Activated CD8-positive, alpha-beta memory T cell treated with anti-CD3 and anti-CD28 coated beads, Interleukin-2, amount 50 U/mL, for 48 hours (primary cell): ENCODE measurements at places on chromosomes 7 and 10.
A peak's percentile ranks its signal among the peaks of the same experiment; 100 is the strongest.

DNA sequence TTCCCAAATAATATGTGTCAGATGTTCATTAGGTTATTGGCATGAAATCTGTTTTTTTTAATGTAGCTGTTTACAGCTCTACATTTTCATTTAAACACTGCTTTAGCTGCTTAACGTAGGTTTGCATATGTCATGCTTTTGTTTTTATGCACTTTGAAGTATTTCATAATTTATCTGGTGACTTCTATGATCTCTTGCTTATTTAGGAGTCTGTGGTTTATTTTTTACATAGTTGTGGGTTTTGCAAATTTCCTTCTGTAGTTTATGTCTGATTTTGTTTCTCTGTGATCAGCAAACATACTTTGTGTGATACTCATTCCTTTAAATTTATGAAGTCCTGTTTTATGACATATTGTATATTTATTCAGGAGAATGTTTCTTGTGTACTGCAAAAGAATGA is 606.5 kb upstream of the PFKP start:
- no peak for DNase-seq

- no peak for DNase-seq
Measured at GRCh38 chr7:124411796-124412195, 353.8 kb downstream of the GPR37 start.

GRCh38 chr10:79402951-79403350 is 42.5 kb downstream of the ZCCHC24 start:
- no peak for DNase-seq

GRCh38 chr10:79292026-79292766 is 55.1 kb upstream of the PPIF start:
- no peak for DNase-seq

DNA sequence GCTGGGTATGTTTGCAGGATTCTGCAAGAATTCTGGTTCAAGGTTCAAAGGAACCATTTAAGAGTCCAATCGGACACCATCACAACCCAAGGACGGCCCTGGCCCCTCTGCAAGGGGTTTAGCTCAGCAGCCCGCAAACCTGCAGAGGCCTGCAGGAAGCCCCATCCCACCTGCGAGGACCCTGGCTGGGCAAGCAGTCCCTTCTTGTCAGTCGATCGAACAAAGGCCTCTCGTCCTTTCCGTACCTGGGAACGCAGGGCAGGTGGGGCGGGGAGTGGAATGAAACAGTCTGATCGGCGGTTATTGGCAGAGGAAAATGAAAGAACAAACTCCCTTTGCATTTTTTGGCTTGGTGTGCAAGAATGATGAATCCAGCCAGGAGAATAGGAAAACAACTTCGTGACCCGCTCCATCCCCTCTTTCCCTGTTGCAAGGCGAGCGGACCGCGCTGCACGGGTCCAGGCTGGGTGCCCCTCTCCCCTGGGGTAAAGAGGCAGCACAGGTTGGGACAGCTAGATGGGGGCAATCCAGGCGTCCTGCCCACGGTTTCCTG is 73.7 kb downstream of the INSIG1 start:
- DNase-seq = no peak

DNA sequence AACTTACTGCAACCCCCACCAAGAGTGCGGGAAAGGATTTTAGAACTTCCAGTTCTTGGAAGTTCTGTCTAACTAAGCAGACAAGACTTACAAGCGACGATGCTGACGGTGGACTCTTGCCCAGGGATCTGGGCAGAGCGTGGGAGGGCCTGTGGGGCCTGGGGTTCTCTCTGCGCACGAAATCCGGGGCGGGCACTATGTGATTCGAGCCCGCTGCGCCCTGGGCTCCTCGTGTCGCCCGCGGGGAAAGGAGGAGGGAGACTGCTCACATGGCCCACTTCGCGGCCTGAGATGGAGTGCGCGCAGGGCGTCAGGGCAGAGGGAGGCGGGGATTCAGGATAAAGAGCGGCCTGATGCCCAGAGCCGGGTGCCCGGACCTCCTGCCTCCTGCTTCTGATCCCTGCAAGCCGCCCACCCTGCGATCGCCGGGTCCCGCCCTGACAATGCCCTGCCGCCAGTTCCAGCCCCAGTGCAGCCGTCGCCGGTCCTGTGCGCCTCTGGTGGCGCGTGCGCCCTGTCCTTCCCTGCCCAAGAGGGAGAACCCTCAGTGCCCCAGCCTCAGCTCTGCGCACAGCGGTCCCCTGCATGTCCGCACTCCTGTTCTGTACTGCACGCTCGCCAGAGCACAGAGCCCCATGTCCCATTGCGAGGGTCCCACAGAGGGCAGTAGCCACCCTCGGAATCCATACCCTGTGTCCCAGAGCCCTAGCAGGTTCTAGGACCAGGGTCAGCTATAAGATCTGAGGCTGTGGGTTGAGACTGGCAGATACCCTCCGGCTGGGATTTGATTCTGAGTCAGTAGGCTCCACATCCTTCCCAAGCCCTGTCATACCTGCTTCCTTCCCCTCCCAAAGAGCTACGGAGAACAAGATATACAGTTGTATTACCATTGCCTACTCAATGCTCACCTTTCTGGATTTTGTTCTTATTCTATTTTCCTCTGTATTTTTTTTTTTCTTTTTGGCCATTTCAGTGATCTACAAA is 99.4 kb upstream of the TMEM106B start:
- DNase-seq = peak; percentile 55

- no peak for DNase-seq
Measured at GRCh38 chr10:87090779-87091178, 3.9 kb downstream of the GLUD1 start.

- DNase-seq = no peak
Measured at GRCh38 chr7:93013446-93014061, 104.2 kb downstream of the SAMD9 start.

GRCh38 chr7:120190109-120190508 is 82.9 kb upstream of the KCND2 start:
- DNase-seq = no peak

GRCh38 chr10:13827076-13827797 is 240.5 kb downstream of the PRPF18 start:
- DNase-seq = no peak

- no peak for DNase-seq
Measured at GRCh38 chr7:93765475-93765874, 125.1 kb downstream of the TFPI2 start.

- DNase-seq = peak; percentile 18
Measured at GRCh38 chr10:70085975-70086613, 33.4 kb downstream of the MACROH2A2 start.

DNA sequence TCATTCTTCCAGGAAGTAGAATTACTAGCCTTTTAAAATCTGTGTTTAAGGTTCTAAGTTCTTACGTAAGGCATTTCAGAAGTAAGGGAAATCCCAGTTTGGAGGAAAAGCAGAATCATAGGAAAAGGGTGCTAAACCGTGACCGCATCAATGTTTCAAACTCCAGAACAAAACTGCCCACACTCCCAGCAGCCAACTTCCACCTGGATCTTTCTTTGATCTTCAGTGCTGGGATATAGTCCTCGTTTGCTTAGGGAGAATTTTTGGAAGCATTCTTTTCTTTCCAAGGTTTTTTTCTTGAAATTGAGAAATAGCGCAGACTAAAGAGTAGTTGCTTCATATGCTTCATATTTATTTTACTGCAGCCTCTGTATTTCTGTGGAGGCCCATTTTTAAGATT is 8.9 kb downstream of the PROSER2 start:
- no peak for DNase-seq

DNA sequence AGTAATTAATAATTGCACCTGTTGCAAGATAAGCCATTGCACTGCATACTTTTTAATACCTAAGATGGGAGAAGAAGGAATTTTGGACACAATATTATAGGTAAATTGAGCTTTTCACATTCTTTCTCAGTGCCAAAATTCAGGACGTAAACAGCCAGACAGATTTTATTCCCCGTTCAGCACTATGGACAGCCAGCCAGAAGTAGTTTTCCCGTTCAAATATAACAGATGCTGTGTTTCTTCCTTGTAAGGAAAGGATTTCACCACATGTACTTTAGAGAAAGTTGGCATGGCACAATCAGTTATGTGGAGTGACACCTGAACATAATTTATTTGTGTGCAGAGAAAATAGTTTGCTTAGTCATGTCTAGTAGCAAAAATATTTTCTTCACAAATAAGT is 34.8 kb downstream of the SEMA3E start:
- DNase-seq = no peak

GRCh38 chr7:99326408-99326782 is 697 bp downstream of the ARPC1A start:
- DNase-seq = no peak

GRCh38 chr7:113202284-113202683 is 83.9 kb upstream of the SMIM30 start:
- no peak for DNase-seq

DNA sequence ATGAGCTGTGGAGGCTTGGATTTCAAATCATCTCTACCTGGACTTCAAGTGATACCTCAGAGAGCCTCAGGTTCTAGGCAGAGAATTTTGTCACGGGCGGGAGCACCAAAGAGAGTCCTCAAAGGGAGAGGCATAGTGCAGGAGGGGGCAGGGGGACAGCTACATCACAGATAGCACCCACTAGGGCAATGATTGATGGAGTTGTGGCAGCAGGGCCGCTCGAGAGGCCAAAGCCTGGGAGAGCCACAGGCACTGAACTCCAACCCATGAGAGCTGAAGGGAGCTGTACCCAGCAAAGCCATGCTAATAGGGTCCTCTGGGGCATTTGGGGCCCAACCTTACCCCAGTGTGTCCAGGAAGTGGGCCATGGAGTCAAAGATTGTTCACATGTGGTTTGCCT is 232.0 kb upstream of the PCDH15 start:
- no peak for DNase-seq

DNA sequence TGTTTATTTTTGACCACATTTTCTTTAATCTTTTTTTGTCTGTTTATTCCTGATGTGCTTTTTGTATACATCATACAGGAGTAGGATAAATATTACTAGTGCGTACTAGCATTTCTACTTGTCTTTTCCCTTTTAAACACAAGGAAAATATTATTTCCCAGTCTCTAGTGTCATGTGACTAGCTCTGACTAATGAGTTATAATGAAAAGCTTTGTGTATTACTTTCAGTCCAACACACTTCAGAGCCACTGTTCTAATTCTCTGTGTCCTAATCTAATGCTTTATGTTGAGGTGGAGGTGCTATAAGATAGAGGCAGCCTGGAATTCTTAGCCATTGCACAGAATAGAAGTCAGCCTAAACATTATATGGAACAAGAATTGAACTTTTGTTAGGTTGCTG is 65.0 kb upstream of the RAB18 start:
- no peak for DNase-seq

- DNase-seq = no peak
Measured at GRCh38 chr7:100267648-100268047, 39.9 kb upstream of the SPDYE3 start.

- DNase-seq = peak; percentile 12
Measured at GRCh38 chr10:131186547-131187253, 124.8 kb downstream of the TCERG1L start.

- DNase-seq = no peak
Measured at GRCh38 chr10:126124668-126125349, 228.4 kb downstream of the FANK1 start.

GRCh38 chr7:2702594-2702957 is 14.6 kb downstream of the AMZ1 start:
- no peak for DNase-seq

DNA sequence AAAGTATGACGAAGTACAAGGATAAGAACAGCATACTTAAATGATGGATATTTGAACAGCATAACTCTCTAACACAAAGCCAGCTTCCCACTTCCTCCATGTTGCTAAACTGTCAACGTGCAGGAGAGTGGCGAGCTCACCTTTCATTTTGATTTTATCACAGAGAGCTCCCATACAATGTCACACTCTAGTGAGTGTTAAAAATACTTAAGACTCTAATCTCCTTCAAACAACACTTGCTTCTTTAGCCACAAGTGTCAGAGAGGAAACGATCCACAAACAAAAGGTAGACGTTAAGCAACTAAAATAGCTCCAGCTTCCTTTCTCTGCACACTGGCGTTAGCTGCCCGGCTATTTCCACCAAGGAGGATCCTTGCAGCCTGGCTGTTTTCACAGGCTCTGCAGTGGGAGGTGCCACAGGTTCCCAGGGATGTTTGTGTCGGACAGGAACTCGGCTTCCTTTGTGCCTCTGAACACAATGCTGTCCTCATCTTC is 194.6 kb downstream of the COBL start:
- DNase-seq = no peak

DNA sequence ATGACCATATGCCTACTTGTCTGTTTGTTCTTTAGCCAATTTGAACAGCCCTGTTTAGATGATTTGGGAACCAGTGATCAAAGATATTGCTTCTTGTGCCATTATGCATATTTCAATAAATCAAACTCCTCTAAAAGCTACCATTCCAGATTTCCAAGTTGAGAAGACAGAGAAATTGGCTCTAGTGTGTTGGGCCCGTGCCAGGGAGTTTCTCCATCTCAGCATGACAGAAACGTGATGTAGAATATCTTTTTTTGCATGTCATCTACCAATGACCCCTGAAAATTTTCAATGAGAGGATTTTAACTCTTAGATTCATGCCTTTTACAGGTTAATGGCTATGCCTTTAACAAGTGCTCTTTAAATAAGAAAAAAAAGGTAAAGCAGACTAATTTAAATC is 50.7 kb upstream of the CABCOCO1 start:
- no peak for DNase-seq

- DNase-seq = no peak
Measured at GRCh38 chr7:130369110-130369711, 11.1 kb upstream of the CPA1 start.

- peak; percentile 54 for DNase-seq
Measured at GRCh38 chr7:148963583-148964482, 64.5 kb downstream of the PDIA4 start.
